ENCODE measurements at places on chromosomes 1 and 21.

DNA sequence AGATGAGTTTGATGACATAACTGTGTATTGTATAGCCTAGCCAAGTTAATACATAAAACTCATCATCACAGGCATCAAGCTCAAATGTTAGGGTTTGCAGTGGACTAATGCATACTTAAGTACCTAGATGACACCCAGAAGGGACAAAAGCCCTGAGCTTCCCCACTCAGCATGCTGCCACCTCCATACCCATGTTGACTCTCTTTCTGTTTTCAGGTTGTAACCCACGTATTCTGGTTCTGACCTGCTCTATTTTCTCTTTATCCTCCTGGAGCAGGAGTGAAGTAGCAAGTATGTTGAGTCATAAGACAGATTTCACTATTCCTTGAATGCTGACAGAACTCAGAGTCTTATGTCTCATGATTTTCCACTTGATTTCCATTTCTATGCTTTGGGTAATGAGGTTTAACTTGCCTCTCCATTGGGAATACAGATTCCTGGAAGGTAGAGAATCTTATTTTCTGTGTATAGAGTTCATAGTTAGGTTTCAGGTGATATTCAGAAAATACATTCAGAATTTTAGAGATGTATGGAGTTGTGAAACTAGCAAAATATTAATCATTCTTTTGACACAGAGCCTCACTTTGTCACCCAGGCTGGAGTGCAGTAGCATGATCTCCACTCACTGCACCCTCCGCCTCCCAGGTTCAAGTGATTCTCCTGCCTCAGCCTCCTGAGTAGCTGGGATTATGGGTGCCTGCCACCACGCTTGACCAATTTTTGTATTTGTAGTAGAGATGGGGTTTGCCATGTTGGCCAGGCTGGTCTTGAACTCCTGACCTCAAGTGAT is 122.5 kb upstream of the KCNJ15 start:
- no peak for DNase-seq

GRCh38 chr1:3073489-3074296 is 4.7 kb downstream of the PRDM16 start:
- no peak for DNase-seq

- DNase-seq, result no peak
Measured at GRCh38 chr1:212959266-212960220, 9.2 kb downstream of the VASH2 start.

DNA sequence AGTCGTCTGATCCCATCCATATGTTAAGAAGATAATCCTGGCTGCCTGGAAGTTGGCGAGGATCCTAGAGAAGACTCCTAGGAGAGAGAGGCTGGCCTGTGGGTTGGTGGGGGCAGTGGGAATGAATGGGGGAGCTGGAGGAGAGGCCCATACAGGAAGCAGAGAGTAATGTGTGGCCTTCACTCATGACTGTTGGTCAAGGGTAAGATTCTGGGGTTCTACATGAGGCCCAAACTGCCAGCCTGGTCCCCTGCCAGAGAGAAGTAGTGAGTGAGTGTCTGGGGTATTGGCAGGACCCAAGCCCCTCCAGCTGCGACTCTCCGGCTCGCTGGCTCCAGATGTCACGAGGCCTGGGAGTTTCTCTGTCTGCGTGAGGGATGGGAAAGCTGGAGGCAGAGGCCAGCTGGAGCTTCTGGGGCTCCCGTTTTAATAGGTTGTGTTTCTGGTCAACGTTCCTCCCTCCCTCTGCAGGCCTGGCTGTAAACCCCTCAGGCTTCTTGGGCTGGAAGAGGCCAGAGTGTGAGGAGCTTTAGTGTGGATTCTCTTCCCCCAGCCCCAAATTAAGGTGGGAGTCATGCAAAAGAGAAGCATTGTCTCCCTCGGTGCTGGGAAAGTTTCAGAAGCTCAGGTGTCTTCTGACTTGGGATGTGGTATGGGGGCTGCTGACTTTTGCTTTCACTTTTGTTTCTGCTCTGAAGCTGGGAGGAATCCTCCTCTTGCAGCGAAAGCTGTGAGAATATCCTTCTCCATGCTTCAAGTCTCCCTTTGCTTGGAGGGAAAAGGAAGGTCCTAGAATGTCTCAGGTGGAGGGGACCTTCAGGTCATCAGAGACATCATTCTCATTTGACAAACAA is 2.6 kb downstream of the TMEM51 start:
- DNase-seq, result no peak

GRCh38 chr1:219120624-219121544 is 52.8 kb upstream of the LYPLAL1 start:
- no peak for DNase-seq

DNA sequence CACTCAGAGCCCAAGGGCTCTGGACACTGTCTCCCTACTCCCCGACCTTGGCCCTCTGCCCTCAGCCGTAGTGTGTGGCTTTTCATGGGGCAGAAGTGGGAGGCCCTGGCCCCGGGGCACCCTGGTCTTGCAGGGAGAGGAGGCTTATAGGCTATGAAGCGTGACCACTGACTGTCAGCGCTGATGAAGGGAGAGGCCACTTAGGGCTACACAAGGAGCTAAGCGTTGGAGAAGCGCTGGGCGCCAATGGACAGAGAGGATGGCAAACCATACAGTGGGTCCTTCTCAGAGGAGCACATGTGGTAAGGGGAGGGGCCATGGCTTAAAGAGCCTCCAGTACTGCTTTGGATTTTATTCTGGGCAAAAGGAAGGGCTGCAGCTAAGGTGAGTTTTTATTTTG is 7.9 kb downstream of the CRABP2 start:
- DNase-seq, result no peak
